ENCODE measurements at places on chromosomes 7 and 10.

DNA sequence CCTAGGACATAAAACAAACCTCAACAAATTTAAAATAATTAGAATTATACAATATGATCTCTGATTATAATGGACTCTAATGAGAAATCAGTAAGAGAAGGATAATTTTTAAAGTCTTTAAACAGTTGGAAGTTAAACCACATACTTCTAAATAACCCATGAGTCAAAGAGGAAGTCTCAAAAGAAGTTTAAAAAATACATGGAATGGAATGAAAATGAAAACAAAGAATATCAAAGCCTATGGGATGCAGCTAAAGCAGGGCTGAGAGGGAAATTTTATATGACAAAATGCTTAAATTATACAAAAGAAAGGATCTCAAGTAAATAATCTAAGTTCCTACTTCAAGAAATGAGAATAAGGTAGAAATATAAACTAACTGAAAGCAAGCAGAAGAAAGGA is 460.5 kb downstream of the RPS24 start:
- DNase-seq: no peak

DNA sequence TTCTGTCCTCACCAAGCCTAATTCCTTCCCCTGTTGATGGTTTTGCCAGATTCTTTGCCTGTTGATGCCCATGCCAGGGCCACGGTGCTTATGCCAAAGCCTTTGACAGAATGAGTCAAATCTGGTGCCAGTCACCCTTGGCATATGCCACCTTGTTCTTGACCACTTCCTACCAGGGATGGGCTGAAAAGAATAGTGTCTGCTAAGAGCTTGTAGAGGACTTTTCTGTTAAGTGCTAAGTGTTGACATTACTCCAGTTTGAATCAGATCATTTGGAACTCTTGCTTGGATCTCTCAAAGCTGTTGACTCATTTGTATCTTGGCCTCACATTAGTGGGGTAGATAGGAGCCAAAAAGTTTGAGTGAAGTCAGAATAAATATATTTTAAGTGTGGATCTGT is 661.2 kb downstream of the AUTS2 start:
- DNase-seq: no peak

DNA sequence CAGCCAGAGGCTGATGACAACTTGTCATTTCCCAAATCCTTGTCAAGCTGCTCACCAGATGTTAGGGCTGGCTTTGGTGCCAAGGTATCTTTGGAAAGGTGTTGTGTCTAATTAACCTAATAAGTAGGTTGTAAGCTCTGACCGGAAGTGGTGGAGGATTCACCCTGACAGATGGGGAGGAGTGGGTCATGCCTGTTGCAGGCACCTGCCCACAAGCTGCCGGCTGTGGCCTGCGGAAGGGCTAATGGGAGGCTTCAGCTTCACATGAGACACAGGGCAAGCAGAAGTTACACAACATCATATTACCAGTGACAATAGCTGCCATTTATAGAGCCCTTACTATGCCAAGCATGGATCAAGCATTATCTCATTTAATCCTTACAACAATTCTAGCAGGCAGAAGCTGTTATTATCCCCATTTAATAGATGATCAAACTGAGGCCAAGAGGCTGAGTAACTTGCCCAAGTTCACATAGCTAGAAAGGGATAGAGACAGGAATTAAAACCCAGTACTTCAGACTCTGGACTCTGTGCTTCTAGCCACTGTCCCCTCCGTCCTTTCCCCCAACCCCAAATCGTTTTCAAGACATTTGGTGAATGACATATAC is 63.1 kb upstream of the DUSP5 start:
- no peak for DNase-seq

- no peak for DNase-seq
These were observed 5.0 kb upstream of the ZNF518A start for GRCh38 chr10:96125142-96125515.

GRCh38 chr10:78313636-78314035 is 280.0 kb downstream of the RPS24 start:
- DNase-seq: no peak
